ENCODE measurements at places on chromosomes 1 and 21.

DNA sequence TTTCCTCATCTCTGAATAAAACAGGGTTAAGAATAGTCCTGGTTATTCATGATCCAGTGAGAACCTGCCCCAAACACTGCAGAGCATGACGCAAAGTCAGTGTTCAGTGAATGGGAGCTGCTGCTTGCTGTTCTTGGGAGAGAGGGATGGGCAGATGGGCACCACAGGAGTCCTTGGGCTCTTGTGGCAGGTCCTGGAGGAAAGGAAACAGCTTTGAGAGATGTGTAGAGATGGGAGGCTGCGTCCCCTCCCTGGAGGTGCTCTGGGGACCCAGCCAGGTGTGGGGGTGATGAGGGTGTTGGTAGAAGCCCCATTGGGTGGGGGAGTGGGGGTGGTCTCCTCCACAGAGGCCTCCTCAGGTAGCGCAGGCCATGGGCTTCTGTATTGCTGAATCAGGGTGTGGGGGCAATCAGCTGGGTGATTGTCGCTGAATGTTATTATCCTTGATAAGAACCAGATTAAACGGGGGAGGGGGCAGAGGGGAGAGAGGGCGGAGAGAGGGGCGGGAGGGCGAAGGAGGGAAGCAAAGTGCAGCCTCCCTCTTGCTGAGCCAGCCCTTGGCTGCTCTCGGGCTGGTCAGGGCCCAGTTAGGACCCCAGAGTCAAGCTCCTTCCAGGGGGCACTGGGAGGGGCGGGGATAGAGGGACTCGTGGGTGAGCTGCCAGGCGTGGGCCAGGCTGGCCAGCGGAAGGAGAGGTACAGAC is 22.9 kb upstream of the CASZ1 start:
- no peak for DNase-seq

GRCh38 chr1:153513023-153513422 is 22.8 kb downstream of the S100A6 start:
- no peak for DNase-seq

DNA sequence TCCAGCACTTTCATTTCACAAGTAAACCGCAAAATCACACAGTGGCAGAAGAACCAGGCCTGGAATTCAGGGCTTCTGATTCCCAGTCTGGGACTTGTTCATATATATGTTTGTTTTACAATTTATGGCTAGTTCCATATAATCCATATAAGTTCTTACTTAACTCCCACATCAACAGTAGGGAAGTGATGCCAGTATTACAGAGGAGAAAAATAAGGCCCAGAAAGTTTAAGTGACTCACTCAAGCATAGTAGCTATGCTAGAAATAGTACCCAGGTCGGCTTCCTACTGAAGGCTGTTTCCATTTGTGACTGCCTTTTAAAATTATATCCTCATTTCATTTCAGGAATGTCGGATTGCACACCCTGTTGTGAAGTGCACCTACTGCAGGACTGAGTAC is 1.4 kb downstream of the FAM76A start:
- no peak for DNase-seq

GRCh38 chr1:39478126-39478915 is 13.1 kb upstream of the BMP8A start:
- DNase-seq: no peak

DNA sequence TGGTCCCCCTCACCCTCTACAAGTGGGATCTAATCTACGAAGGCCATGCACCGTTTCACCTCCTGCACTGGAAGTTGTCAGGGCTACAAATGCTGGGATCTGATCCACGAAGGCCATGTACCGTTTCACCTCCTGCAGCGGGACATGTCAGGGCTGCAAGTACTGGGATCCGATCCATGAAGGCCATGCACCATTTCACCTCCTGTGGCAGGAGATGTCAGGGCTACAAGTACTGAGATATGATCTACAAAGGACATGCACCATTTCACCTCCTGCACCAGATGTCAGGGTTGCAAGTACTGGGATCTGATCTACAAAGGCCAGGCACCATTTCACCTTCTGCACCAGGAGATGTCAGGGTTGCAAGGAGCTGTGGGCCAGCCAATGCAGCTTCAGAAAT is 7.0 kb downstream of the ALDH4A1 start:
- no peak for DNase-seq

GRCh38 chr1:179169616-179170467 is 59.6 kb downstream of the ABL2 start:
- no peak for DNase-seq

- no peak for DNase-seq
These were observed 373 bp downstream of the MTF1 start for GRCh38 chr1:37858931-37859506.

GRCh38 chr1:99365545-99365944 is 101.3 kb downstream of the PLPPR4 start:
- no peak for DNase-seq

GRCh38 chr1:242447689-242448088 is 76.8 kb downstream of the PLD5 start:
- no peak for DNase-seq

DNA sequence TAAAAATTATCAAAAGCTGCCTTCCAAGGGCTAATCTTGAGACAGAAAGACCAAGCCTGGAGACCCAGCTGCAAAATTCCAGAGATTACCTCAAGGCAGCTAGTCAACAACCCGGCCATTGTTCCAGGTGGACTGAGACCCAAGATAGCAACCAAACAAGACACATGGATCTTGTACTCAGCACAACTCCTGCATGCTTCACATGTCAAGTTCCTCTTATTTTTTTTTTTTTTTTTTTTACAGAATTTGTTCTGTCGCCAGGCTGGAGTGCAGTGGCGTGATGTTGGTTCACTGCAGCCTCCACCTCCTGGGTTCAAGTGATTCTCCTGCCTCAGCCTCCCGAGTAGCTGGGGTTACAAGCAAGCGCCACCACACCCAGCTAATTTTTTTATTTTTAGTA is 40.1 kb downstream of the CD2 start:
- DNase-seq: no peak

GRCh38 chr1:227718932-227719331 is 16.2 kb downstream of the JMJD4 start:
- no peak for DNase-seq

DNA sequence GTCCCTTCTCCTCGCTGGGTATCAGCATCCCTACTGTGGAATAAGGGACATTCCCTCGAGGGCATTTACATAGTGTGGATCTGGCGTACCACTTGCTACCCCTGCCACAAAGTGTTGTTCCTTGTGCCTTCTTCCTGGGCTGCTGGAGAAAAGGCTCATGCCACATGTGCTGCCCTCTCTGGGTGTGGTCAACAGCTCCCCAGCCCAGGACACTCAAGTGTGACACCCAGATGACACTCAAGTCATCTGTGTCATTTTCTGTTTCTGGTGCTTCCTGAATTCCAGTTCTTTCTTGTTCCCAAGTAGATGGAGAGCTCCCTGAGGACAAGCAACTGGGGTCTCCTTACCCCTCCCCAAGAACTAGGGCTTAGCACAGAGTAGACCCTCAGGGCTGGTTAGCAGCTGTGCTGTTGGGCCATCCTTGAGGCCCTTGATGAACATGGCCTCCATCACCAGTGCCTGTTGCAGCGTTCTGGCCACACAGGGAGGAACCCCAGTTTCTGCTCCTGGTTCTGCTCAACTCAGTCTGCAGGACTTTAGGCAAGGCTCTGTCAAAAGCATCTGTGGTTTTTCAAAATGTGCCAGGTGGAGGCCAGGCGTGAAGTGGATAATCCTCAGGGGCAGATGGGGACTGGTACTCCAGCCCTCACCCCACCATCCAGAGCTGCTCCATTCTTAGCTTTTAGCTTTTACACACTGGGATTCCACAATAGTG is 49.0 kb upstream of the CLIC4 start:
- no peak for DNase-seq

GRCh38 chr1:2629627-2630497 is 3.0 kb downstream of the MMEL1 start:
- no peak for DNase-seq

GRCh38 chr1:145837656-145838055 is 7.8 kb upstream of the NUDT17 start:
- DNase-seq: no peak

DNA sequence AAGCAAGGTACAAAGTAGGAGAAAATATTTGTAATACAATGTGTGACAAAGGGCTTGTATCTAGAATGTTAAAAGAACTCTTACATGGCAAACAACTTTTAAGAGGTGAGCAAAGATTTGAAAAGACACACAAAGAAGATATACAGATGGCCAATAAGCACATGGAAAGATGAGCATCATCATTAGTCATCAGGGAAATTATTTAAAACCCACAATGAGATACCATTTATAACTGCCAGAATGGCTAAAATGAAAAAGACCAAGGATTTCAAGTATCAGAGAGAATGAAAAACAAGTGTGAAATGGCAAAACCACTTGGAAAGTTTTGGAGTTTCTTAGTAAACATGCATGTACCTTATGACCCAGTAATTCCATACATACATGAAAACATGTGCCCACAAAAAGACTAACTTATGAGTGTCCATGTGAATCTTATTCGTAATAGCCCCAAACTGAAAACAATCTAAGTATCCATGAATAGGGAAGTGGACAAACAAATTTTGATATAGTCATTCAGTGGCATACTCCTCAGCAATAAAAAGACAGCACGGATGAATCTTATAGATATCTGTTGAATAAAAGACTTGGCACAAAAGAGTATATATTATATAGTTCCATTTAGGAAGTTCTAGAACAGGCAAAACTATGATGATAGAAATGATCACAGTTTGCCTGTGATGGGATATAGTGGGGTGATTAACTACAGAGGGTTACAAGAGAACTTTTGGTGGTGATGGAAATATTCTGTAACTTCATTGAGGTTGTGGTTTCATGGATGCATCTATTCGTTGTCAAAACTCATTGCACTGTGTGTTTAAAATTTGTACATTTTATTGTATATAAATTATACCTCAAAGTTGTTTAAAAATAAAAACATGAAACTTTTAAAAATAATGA is 82.0 kb downstream of the DISP1 start:
- no peak for DNase-seq

DNA sequence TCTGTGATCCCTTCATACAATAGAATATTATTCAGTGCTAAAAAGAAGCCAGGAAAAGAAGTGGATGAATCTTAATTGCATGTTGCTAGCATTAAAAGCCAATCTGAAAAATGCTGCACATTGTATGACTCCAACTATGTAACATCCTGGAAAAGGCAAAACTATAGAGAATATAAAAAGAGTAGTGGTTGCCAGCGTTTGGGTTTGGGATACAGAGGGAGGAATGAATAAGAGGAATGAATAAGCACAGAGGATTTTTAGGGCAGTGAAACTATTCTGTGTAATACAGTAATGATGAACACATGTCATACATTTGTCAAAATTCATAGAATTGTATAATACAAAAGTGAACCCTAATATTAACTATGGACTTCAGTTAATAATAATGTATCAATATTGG is 42.5 kb downstream of the GPR88 start:
- DNase-seq: no peak

DNA sequence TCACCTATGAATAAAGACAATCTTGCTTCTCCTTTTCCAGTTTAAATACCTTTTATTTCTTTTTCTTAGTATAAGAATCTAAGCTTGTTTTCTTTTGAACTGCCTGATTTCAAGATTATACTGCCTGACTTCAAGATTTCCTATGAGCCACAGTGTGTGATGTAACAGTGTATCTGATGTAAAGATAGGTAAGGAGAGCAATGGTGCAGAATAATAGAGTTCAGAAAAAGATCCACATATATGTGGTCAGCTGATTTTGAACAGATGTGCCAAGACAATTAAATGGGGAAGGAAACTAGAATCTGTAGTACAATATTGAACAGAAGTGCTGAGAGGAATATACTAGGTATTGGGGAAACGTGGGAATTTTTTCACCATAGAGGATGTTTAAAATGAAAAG is 21.0 kb downstream of the EXO1 start:
- no peak for DNase-seq

DNA sequence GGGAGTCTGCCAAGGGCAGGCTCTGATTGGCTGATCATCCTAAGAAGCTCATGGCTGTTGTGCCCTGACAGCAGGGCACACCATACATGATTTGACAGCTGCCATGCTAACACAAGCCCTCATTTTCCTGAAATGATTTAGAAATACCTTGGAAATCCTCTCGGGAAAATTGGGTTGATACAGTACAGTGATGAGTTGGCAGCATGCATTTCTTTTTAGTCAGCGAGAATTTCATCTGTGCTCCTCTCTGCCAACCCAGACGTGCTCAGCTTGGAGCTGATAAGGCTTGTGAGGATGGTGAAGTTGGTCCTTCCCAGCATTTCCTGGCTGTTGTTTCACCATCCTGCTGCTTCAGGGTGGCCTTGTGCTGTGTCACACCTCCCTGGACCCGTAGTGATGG is 22.6 kb upstream of the KCNQ4 start:
- no peak for DNase-seq

GRCh38 chr21:27047283-27047657 is 80.4 kb upstream of the ADAMTS5 start:
- DNase-seq: no peak

DNA sequence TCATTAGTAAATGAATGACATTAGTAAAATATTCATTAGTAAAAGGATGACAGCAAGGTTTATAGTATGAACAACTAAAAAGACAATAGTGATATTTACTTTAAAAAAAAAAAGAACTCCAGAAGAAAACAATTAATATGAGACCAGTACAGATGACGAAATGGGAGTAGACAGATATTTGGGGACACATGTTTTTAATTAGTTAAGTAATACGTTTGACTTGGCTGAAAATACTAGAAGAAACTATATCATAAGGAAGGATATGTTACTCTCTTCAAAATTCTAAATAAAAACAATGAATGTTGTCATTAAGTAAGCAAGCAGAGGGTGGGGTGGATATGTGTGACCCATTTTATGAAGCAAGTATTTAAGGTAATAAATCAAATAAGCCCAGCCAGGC is 61.9 kb downstream of the GPATCH2 start:
- DNase-seq: no peak

GRCh38 chr1:97364086-97364485 is 556.7 kb downstream of the DPYD start:
- DNase-seq: no peak

GRCh38 chr1:153678519-153679336 is at the start of gene NPR1:
Gene NPR1, plus strand, starts transcription at chr1:153678688. Its CDS starts 421 bp downstream, at chr1:153679109.
- no peak for DNase-seq

GRCh38 chr1:231856426-231856825 is 229.8 kb downstream of the DISC1 start:
- no peak for DNase-seq

DNA sequence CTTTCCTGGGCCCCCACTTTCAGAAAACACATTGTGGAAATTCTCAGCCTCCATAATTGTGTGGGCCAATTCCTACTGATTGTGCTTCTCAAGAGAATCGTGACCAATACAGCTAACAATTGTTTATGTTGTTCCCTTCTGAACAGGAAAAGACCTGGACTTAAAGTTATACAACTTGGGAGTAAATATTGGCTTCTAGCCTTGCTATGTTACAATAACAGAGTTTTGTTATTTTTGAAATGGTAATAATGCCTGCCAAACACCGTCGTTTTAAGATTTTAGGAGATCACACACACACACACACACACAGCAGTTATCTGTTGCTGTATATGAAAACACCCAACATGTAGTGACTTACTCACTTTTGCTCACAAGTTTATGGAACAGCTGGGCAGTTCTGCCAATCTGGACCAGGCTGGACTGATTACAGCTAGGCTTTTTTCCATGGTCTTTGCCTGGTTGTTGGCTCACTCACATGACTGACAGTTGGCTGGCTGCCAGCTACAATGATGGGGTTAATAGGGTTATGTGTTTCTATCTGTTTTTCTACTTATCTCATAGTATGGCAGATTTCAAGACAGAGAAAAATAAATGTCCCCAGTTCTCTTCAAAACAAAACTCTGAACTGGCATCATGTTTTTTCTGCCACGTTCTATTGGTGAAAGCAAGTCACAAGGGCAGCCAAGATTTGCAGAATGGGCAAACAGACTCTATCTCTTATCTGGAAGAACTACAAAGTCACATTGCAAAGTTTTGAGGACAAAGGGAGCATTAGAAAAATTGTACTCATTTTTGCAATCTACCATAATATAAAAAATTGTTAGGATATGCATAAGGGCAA is 447.5 kb downstream of the NEGR1 start:
- no peak for DNase-seq
